ENCODE measurements at places on chromosomes 4 and X. TPM values are rescaled to one million over a fixed set of nuclear protein-coding genes. Genes with fewer than 3 reads are reported as not detected.

- no peak for DNase-seq
Measured at GRCh38 chr4:118736900-118737299, 51.7 kb downstream of the METTL14 start.

GRCh38 chr4:145719752-145720624 lies 40.0 kb downstream of the C4orf51 start:
- no peak for DNase-seq

- no peak for DNase-seq
Measured at GRCh38 chrX:23385242-23385641, 50.6 kb downstream of the PTCHD1 start.

DNA sequence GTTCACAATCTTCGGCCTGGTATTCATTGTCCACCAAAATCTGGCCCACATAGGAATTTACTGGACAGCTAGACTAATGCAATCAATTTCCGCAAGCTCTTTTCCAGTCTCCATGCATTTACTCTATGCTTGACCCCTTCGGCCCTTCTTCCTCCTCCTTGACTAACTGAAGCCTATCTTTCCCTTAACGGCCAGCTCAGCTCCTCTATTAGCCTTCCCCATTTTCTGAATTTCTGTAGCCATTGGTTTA lies 1.2 kb upstream of the PHKA2 start:
- DNase-seq: peak; percentile 8

DNA sequence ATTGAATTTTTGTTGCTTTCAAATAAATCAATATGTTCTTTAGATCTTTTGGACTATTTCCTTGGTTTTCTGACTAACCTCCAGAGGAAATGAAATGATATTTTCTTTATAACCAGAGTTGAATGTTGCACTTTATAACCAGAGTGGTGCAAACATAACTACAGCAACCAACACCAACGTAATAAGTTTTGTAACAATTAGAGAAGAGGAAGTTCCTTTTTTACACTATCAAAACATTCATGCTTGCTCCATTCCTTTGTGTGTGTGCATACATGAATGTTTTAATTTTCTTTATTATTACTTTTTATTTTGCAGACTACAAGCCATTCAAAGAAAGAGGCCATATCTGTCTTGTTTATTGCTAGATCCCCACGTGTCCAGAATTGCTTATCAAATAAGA lies 193.0 kb upstream of the PPP3CA start:
- DNase-seq: no peak

GRCh38 chr4:162645381-162645780 lies 481.6 kb upstream of the FSTL5 start:
- no peak for DNase-seq

DNA sequence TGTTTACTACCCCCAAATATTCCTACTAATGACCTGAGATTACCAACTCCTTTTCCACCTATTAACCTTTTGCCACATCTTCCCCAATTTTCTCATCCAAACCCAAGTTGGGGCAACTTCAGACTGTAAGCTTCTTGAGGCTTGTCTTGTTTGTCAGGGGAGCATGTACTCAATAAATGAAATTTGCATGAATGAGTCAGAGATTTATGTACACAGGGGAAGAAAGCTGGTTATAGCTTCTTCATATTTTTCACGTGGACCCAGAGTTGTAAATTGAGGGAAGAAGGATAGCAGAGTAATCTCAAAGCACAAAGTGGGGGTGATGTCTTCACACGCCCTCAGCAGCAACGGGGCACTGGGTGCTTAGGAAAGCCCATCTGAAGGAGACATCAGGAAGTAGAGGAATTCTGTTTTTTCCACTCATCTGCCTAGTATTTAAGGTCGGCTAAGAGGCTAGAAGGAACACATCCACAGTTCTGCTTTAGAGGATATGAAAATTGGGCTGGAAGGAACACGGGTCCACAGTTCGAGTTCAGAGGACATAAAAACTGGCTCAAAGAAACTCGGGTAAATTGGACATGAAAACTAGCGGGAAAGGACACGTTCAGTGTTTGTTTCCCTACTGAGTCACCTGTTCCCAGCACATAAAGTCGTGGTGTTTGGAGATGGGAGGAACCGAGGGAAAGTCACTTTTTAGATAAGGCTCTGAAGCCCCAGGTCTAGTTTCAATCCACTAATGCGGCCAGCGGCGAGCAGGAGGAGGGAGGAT lies 696 bp upstream of the CA5B start:
- DNase-seq: no peak

GRCh38 chrX:110944751-110945675 lies 149.4 kb upstream of the CHRDL1 start:
- no peak for DNase-seq

GRCh38 chrX:48786341-48786800 lies at the start of gene GATA1:
Gene GATA1, plus strand, starts transcription at chrX:48786590. Its CDS starts 4,520 bp downstream, at chrX:48791110.
- DNase-seq: peak; percentile 83

- no peak for DNase-seq
Measured at GRCh38 chr4:168059251-168059650, 33.1 kb upstream of the ANXA10 start.

- no peak for DNase-seq
Measured at GRCh38 chr4:126532527-126532926, 1100.2 kb upstream of the INTU start.

PITX2 gene
- total RNA-seq: not detected

RTL3 gene
- not detected for total RNA-seq

ZNF157 gene
- not detected for total RNA-seq

SLITRK4 gene
- total RNA-seq: not detected

ABCG2 gene
- total RNA-seq: 0.04 TPM

All from K562 (cell line).